ENCODE measurements at places on chromosomes 7 and 10.

DNA sequence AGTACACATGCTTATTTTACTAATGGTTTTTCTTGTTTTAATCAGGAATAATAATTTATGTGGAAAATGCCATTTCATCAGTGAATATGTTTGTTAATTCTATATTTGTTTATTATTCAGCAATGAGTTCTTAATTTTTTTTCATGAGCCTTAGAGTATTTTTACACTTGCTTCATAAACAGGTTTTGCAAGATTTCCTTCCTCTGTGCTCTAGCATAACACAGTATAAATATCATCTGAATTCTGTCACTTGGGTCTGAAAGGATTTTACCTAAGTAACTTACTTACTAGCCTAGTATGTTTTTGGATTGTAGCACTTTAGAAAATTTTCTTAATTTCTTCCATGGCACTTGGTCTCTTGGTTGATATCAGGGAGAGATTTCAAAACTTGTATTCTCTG is 45.8 kb downstream of the GLCCI1 start:
- DNase-seq: no peak

- DNase-seq: no peak
These were observed 210.8 kb downstream of the DIP2C start for GRCh38 chr10:478471-479245.

DNA sequence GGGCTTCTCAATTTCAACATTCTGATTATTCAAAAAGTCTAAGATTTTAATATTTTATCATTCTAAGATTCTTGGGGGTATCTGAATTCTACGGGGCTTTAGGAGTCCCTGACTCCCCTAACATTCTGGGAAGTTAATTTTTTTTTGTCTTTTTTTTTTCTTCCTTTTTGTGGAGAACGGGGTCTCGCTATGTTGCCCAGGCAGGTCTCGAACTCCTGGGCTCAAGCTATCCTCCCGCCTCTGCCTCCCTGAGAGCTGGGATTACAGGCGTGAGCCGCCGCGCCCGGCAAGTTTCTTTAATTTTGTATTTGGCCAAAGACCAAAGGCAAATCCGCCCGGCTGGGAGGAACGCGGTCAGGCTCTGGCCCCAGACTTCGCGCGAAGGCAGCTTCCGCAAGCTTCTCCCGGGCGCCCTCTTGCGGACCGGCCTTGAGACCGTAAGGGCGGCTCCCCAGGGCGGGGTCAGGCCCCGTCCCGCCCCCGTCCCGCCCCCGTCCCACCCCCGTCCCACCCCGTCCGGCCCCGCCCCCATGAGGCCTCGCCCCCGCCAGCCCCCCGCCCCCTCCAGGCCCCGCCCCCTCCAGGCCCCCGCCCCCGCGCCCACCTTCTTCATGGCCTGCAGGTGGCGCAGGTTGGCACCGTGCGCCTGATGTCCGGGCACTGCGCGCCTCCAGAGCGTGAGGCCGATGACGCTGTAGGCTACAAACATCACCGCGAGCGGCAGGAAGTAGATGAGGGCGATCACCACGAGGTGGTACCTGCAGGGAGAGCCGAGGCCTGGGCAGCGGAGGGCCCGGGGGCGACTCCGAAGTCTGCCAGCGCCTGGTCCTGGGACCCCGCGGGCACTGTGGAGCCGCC is 8.2 kb downstream of the TACR2 start:
- peak; percentile 93 for DNase-seq

- no peak for DNase-seq
These were observed 170.9 kb downstream of the CDK14 start for GRCh38 chr7:90766814-90767564.

DNA sequence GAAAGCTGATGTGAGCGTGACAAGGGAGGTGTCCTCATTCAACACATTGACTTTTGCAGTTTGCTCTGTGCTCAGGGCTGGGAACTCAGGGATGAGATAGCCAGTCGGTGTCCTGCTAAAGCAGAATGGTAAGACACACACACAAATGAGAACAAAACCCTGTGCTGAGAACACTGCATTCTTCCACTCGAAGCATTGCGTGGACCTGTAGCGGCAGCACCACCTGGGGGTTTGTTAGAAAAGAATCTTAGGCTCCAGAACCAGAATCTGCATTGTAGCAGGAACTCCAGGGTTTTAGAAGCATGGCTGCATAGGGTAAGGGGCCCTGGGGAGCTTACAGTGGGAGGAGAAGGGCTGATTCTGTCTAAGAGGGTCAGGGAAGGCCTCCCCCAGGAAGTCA is 21.5 kb upstream of the OGDHL start:
- no peak for DNase-seq
